ENCODE measurements at places on chromosomes 13 and 19.

DNA sequence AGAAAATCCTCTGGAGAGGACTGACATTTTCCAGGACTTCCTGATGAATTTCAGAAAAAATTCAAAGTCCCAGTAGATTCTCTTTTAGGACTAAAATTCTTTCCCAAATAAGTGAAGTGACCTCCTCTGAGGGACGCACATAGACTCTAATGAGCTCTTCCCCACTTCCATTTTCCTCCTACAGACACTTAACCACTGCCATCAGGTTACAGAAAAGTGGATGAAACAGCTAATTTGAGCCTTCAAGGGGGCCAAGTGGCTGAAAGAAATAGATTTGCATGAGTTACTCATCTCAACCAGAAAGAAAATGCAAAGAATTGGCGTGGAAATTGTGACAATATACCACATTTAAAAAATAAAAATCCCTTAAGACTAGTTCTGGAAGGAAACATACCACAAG is 185.3 kb upstream of the EDNRB start:
- no peak for DNase-seq

GRCh38 chr19:27777242-27777641 is 1435.7 kb downstream of the UQCRFS1 start:
- no peak for DNase-seq

DNA sequence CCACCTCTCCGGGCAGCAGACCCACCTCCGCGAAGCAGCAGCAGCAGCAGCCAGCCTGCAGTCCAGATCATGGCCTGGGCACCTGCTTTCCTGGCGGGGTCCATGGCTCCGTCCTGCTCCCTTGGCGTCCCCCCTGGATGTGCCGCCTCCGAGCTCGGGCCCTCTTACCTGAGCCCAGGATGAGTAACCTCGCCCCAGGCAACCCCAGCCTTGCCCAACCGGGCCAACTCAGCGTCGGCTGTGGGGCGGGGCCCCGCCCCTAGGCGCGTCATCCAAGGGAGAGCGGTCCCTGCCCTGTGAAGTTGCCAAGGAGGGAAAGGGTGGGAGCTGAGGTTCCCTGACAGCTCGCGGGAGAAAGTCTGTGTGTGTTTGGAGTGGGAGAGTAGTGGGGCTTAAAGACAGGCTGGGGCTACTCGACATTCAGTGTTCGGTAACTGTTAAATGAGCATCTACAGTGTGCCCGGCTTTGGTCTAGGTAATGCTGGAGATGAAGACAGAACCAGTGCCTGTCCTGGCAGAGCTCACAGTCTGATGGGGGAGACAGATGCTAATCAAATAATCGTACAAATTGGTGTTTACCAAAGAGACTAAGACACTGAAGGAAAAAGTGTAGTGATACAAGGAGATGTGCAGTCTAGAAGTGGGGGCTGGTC is at the start of gene LYPD3:
Gene LYPD3, minus strand, starts transcription at position 141 of the 653 bp plus-strand sequence. Its CDS starts 37 bp downstream, at position 104.
- no peak for DNase-seq

DNA sequence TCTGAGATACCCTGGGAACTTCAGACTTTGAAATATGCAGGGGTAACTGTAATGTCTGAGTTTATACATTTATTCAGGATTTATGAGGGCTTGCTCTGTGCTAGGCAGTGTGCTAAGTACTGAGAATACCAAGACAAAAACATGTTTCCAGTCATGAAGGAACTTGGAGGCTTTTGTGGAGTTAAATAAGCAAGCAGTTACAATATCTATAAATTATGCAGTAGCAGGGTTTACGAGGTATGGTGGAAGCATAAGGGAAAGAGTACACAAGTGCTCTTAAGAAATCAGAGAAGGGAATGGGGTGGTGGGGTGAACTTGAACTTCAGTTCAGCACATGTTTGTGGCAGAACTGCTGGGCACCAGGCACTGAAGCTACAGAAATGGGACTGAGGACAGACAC is 28.0 kb downstream of the MAB21L1 start:
- DNase-seq: no peak

DNA sequence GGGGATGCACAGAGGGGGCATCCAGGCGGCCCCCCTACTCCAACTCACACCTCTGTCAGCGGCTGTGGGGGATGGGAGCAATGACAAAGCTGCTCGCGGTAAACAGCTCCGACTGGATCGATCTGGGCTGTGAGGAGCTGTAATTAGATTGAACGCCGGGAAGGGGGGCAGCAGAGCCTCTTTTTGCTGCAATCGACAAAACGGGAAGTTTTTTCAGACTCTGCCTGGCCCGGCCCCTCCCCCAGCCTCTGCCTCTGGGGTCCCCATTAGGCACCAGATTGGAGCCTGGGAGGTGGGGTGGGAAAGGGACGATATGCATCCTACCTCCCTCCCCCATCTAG is 16.3 kb downstream of the ONECUT3 start:
- no peak for DNase-seq

- DNase-seq: no peak
These were observed 6.5 kb downstream of the MEIOSIN start for GRCh38 chr19:45739498-45740439.

- no peak for DNase-seq
These were observed 12.4 kb downstream of the CILP2 start for GRCh38 chr19:19550485-19550929.

DNA sequence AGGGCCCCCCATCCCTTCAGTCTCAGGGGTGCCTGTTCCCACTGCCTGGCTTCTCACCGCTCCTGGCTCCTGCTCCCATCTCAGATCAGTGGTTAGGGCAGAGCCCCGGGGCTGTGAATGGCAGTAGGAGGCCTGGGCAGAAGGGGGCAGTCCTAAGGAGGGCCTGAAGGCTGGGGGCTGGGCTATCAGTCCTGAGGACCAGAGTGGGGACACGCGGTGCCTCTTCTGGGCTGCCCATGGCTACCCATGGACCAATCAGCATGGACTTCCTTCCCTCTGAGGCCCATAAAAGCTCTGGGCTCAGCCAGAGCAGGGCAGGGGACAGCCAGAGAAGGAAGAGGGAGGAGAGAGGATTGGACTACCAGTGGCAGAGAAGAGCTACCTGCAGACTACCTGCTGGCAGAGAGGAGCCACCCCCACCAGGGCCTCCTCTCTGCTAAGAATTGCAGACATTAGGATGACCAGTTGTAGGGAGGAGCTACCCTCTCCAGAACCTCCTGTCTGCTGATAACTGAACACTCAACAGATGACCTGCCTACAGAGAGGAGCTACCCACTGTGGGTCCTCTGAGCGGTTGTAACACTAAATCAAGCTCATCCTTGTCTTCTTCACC is 12.1 kb upstream of the UBE2S start:
- DNase-seq: no peak

GRCh38 chr13:113046883-113047244 is 58.7 kb upstream of the F7 start:
- DNase-seq: no peak
